ENCODE measurements at places on chromosomes 3 and 15.

GRCh38 chr3:112056451-112056929 lies 22.0 kb downstream of the TMPRSS7 start:
- DNase-seq = no peak

DNA sequence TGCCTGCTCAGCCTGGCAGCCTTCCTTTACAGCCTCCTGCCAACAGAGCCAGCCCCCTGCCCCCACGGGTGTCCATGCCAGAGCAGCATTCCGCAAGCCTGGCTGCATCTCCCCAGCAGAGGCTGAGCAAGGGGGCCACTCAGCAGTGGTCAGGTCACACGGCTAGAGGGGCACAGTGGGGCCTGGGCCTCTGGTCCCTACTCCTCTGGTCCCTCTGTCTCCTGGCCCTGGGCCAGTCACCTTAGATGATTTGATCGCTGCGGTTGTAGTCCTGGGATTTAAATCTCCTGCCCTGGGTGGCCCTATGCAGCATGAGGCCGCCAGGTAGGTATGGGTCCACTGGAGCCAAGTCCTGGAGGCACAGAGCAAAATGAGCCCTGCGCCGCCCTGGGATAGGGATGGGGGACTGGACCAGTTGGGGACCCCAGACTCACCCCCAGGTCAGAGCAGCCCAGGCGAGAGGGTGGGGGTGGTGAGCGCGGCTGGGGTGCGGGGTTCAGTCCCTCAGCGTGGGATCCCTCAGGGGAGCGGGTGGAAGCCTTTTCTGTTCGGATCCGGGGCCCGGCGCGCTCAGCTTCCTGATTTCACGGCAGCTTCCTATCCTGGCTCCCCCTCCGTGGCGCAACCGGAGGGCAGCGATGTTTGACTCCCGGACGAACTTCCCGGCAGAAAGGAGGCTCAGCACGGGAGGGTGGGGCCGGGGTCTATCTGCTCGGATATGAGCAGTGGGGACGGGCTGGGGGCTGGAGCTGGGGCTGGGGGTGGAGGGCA lies at the start of gene ZBTB47:
TSS of gene ZBTB47 (plus strand) at position 138 of the 771 bp plus-strand sequence. CDS start 4,659 bp downstream, outside the sequence.
- no peak for DNase-seq

GRCh38 chr15:59946084-59946483 lies 58.0 kb upstream of the FOXB1 start:
- no peak for DNase-seq

DNA sequence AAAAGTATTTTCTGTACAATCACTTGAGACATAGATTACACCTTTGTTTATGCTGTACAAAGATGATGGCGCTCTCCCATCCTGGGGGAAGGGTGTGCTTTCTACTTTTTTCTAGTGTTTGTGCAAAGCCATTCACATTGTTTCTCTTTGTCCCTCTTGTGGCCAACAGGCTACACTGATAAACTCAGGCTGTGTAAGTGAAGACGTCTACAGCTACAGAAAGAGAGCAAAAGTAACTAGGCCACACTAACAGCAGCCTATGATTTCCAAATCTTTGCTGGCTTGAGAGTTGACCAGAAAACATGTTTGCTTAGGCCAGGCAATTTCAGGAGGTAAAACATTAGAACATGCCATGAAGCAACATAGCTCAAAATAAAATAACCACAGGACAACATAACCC lies 75.1 kb downstream of the FOXB1 start:
- no peak for DNase-seq

GRCh38 chr3:15161133-15161532 lies 44.9 kb upstream of the CAPN7 start:
- DNase-seq = no peak

GRCh38 chr3:79306934-79307570 lies 460.7 kb downstream of the ROBO1 start:
- DNase-seq = no peak

DNA sequence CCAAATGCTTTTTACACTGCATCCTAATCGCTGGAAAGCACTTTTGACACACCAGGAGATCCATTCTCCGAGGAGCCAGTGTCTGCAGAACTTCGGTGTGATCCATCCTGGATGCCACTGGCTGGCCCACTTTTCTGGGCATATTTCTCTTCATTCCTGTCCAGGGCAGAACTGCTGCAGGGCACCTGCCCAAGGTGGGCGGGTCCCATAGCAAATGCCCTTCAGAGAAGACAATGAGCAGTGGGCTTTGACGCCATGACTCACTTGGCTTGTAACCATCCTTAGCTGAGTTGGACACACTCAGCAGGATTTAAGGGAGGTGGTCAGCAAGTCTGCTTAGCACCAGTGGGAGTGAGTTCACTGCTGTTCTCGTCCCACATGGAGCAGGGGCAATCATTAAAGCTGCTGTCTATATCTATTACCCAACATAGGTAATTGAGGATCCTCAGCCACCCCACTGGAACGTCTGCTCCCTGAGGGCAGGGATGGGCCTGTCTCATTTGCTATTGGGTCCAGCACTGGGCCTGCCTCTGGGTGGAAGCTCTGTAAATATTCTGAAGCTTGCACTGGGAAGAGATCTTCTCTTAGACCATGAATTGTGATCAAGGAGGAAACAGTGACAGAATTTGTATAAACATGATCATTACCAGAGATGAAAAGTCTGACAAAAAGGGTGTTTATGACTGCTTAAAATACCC lies 112.7 kb upstream of the IQSEC1 start:
- no peak for DNase-seq

- DNase-seq = no peak
Measured at GRCh38 chr3:30076899-30077298, 529.5 kb upstream of the TGFBR2 start.

- no peak for DNase-seq
Measured at GRCh38 chr3:3862534-3862933, 63.3 kb downstream of the LRRN1 start.

DNA sequence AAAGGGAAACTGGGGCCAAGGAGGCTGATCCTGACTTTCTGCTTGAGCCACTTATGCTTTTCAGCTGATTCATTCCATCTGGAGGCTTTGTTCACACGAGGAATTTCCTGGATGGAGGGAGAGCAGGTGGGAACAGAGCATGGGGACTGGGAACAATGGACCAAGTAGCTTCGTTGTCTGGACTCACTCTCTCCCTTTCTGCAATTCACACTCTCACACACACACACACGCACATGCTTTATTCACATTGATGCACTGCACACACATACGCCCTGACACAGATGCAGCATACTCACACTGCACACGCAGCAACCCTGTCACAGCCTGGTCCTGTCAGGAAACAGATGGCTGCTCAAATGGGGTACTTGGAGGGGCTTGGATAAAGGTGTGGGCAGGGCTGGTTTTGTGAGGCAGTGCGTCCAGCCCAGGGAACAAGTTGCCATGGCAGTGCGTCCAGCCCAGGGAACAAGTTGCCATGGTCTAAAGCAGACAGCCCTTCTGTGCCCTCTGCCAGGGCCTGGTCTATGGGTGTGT lies 19.8 kb upstream of the CHCHD6 start:
- DNase-seq = peak; percentile 26

DNA sequence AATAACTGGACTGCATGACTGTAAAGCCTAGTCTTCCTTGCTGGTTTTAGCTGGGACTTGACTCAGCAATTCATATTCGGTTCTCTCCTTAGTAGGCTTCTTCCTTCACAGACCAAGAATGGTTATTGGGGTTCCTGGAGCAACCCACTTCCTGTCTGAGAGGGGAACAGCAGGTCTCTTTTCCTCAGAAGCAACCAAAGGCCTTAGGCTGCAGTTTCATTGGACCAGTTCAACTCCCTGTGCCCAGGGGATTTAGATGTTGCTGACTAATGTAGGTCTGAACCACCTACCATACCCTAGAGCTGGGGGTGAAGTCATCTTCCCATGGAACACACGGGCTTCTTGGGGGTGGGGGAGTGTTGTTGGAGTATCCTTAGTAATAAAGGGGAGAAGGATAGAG lies 84.0 kb upstream of the SKOR1 start:
- DNase-seq = no peak

GRCh38 chr3:101878589-101878988 lies 29.3 kb downstream of the NFKBIZ start:
- DNase-seq = no peak

GRCh38 chr3:174755833-174756829 lies 103.0 kb upstream of the NAALADL2 start:
- no peak for DNase-seq

DNA sequence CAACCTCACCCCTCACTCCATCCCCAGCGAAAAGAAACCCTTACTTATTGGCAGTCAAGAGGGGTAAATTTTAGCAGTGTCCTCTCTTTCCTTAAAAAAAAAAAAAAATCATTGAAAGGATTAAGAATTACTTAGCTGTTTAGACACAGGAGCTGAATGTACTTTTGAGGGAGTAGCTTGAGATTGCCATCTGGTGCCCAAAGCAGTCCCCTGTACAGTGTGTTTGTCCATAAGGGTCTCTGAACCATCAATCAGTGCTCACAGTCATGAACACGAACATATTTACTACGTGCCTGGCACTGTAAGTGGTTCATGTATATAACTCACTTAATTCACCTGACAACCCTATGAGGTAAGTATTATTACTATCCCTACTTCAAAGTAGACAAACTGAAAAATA lies 463.5 kb downstream of the RAP2B start:
- DNase-seq = no peak

DNA sequence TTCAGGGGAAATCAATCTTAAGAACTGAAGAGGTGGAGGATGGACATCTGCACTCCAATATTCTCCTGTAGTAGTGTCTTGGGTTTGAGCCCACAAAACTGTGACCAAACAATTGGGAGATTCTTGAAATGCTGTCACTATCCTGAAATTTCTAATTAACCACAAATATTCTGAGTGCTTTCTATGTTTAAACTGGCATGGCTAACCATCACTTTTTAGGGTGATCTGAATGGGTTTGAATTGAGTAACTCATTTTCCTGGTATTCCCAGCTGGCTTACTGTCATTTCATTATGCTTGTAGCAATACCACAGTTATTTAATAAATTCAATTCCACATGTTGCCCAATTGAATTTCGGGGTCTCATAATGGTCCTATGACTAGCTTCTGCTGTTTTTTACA lies 216.9 kb upstream of the DCBLD2 start:
- DNase-seq = no peak

GRCh38 chr3:72160351-72160750 lies 375.4 kb upstream of the PROK2 start:
- DNase-seq = no peak

DNA sequence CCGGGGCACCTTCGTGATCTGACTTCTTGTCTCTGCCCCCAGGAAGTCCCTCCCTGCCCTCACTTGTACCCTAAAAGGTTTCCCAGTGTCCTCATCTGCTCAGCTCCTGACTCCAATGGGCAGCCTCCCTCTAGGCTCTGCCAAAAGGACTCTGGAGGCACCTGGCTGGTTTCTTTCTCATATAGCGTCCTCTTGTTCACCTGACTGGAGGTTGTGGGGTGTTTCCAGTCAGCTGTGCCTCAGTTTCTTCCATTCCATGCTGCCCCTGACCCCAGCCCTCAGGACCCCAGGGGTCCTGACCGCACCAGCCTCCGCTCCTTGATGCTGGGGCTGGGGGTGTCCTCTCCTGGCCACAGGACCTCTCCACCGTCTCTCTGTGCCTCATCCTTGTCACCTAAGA lies 2.5 kb downstream of the PRR23E start:
- DNase-seq = no peak

- no peak for DNase-seq
Measured at GRCh38 chr3:123469323-123469995, 20.6 kb upstream of the ADCY5 start.

DNA sequence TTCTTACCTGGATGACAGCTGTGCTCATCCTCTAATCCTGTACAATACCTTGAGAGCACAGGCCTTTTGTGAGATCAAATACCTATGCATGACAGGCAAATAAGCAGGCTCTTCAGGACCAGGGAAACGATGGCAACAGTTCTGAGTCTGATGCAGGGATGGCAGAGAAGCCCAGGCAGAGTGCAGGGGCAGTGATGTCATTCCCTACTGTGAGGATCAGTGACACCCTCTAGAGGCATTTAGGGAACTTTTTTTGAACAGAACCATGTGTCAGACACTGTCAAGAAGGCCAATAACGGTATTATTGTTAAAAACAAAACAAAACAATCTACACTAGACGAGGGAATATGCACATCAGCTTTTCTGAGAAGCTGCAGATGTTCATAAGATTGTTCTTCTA lies 314.8 kb upstream of the CTDSPL start:
- peak; percentile 47 for DNase-seq

DNA sequence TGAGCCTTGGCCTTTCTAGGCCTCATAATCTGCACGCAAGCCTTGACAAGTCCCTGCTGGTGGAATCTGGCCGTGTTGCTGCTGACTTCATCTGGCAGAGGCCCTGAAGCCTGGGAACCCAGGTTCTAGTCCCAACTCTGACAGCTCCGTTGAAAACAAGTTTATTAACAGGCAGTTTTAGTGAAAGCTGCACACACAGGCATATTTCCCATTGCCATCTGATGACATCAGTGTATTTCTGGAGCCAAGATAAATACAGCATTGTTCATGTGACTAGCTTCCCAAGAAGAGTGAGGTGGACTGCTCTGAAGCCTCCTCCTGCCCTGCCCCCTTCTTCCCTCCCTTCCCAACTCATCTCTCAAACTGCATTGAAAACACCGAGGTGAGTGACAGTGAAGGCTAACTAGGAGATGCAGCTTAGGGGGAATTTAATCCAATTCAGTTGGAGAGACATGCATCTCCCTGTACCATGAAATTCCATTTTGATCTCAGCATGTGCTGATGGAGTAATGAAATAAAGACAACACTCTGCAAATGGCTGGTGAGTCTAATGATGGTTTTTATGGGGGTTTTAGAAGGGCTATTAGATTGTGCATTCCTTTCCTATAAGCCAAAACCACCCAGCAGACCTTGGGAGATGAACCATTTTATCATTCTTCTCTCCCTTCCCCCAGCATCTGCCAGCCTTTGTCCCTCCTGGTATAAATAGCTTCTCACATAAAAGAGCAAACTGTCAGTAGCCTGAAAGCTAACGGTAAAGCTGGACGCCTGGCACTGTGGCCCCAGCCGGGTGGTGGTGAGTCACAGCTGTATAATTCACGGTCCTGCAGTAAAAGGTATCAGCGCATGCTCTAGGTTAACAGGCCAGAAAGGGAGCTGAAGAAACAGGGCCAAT lies 38.0 kb downstream of the PRICKLE2 start:
- peak; percentile 87 for DNase-seq

GRCh38 chr3:27557411-27557810 lies 73.2 kb upstream of the SLC4A7 start:
- DNase-seq = peak; percentile 48

- DNase-seq = peak; percentile 97
Measured at GRCh38 chr3:27166888-27167287, 202.3 kb downstream of the NEK10 start.

DNA sequence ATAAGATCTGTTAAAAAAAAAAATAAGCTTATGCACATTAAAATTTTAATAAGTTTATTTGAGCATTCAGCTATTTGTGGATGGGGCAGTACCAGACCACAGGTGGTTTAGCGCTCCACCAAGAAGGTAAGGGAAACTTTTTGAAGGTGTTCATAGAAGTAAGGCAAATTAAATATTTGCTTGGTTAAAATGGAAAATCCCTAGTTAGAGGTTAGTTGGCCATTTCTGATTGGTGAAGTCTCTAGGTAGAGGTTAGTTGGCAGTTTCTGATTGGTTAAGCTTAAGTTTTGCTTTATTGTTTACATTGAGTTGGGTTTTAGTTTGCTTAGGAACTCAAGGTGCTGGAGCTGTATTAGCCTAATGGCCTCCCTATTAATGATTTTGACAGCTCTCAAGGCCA lies 30.7 kb downstream of the SCN11A start:
- no peak for DNase-seq

- DNase-seq = no peak
Measured at GRCh38 chr15:29045717-29046116, 159.9 kb downstream of the APBA2 start.

Data from stromal cell of bone marrow (primary cell).